ENCODE measurements at places on chromosomes 13 and 19. TPM values are rescaled to one million over a fixed set of nuclear protein-coding genes. Genes with fewer than 3 reads are reported as not detected.

F7 gene
- total RNA-seq: not detected

PSG4 gene
- total RNA-seq: not detected

EDNRB gene
- total RNA-seq: 613 TPM

PEPD gene
- 80.2 TPM for total RNA-seq

ICAM4 gene
- 0.11 TPM for total RNA-seq

PROZ gene
- not detected for total RNA-seq

KLF5 gene
- 1.1 TPM for total RNA-seq
